ENCODE measurements at places on chromosomes 16 and 17. TPM values are rescaled to one million over a fixed set of nuclear protein-coding genes. Genes with fewer than 3 reads are reported as not detected.

Gene VPS35
- total RNA-seq: 91.1 TPM

Gene KRT33A
- not detected for total RNA-seq

Gene CNGB1
- total RNA-seq: not detected

Gene KRT32
- not detected for total RNA-seq

Gene OGFOD1
- 61.0 TPM for total RNA-seq

Gene CIBAR2
- total RNA-seq: not detected

Gene TRAF7
- 110 TPM for total RNA-seq

Gene HP
- not detected for total RNA-seq

Gene KRT28
- not detected for total RNA-seq

Gene ASGR2
- not detected for total RNA-seq

Gene TPSAB1
- not detected for total RNA-seq

Gene CNTNAP4
- 1.7 TPM for total RNA-seq

DNA sequence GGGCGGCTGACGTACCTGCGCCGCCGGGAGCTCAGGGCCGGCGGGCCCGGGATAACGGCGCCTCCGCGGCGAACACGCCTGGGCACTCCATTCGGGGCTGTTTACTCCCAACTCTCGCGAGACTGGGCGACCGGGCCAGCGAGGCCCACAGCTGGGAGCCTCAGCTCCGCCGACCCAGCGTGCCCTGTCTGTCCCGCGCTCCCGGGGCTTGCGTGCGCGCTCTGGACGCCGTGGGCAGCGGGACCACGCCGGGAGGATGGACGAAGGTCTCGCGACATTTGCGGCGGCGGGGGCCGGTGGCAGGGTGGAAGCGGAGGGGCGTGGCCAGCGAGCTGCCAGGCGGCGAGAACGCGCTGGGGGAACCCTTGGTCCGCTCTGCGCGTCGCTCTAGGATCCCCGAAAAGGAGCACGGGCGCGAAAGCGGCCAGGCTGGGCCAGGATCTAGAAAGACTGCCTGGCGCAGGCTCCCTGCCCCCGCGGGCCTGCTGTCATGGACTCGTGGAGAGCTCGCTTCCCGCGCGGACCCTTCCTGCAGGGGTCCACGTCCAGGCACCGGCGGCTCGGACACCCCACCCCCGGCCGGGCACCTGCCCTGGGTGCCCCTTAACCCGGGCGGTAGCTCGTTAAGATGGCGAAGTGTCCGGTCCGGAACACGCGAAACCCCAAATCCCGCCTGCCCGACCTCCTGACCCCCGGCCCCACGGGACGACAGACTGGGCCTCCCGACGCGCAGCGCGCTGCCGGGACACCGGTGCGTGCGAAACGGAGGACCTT lies at the start of gene MBTPS1:
MBTPS1 (minus strand) TSS at position 223 of the 774 bp plus-strand sequence. CDS start 15,159 bp downstream, outside the sequence.
- no peaks in the 10 kb centered on the region for H3K36me3 ChIP-seq
- no peaks in the 10 kb centered on the region for H3K27me3 ChIP-seq

GRCh38 chr17:74015990-74016389 lies 187.5 kb upstream of the RPL38 start:
- no peaks in the 10 kb centered on the region for H3K4me1 ChIP-seq
- no peak overlapping the region for H3K4me3 ChIP-seq
- H3K36me3 ChIP-seq: no peaks in the 10 kb centered on the region
- no peak for DNase-seq
- H3K27ac ChIP-seq: no peak overlapping the region
- no peaks in the 10 kb centered on the region for H3K27me3 ChIP-seq

GRCh38 chr16:78504401-78504851 lies 405.0 kb downstream of the WWOX start:
- H3K36me3 ChIP-seq: no peaks in the 10 kb centered on the region
- H3K4me1 ChIP-seq: no peaks in the 10 kb centered on the region
- no peak overlapping the region for H3K27ac ChIP-seq
- H3K27me3 ChIP-seq: no peaks in the 10 kb centered on the region
- no peak for DNase-seq

- H3K4me3 ChIP-seq: no peak overlapping the region
- no peak for DNase-seq
- H3K27me3 ChIP-seq: no peaks in the 10 kb centered on the region
Observed at GRCh38 chr17:15513058-15513791, 45.8 kb upstream of the CDRT4 start.

GRCh38 chr16:88144028-88144511 lies 192.8 kb downstream of the BANP start:
- no peaks in the 10 kb centered on the region for H3K27me3 ChIP-seq
- H3K4me3 ChIP-seq: no peak overlapping the region
- no peak for DNase-seq
- H3K36me3 ChIP-seq: no peaks in the 10 kb centered on the region
- H3K27ac ChIP-seq: no peak overlapping the region

GRCh38 chr16:24051125-24051524 lies 205.0 kb upstream of the CACNG3 start:
- no peaks in the 10 kb centered on the region for H3K27me3 ChIP-seq
- no peak for DNase-seq
- H3K4me3 ChIP-seq: no peak overlapping the region
- no peaks in the 10 kb centered on the region for H3K36me3 ChIP-seq
- no peak overlapping the region for H3K27ac ChIP-seq

DNA sequence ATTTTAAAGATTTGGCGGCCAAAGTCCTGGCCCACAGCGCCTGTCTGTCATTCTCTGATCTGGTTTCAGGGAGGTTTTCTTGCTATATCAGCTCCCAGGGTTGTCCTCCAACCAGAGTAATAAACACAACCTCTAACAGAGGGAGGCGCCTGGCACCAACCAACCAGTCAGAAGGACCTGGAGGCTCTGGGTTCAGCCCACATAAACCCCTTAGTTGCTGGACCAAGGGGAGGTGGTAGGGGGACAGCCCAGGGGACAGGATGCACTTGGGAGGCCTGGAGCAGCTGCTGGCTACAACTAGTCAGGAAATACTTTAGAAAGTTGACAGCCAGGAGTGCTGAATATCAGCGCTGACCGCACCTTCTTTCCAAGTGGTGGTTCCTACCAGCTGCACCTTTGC lies 41.7 kb upstream of the CDRT4 start:
- H3K36me3 ChIP-seq: no peaks in the 10 kb centered on the region
- no peaks in the 10 kb centered on the region for H3K27me3 ChIP-seq
- H3K4me3 ChIP-seq: no peak overlapping the region
- no peak for DNase-seq
- H3K27ac ChIP-seq: no peak overlapping the region

GRCh38 chr17:40158438-40159013 lies 18.2 kb downstream of the CASC3 start:
- H3K36me3 ChIP-seq: peaks cover 43% of the 10 kb centered on the region
- H3K27me3 ChIP-seq: no peaks in the 10 kb centered on the region
- DNase-seq: no peak
- no peak overlapping the region for H3K4me3 ChIP-seq
- no peak overlapping the region for H3K27ac ChIP-seq

- H3K4me1 ChIP-seq: peaks cover 25% of the 10 kb centered on the region
- no peak overlapping the region for H3K4me3 ChIP-seq
- no peak overlapping the region for H3K27ac ChIP-seq
- H3K27me3 ChIP-seq: no peaks in the 10 kb centered on the region
- DNase-seq: no peak
Observed at GRCh38 chr16:81626181-81626674, 152.9 kb upstream of the PLCG2 start.

DNA sequence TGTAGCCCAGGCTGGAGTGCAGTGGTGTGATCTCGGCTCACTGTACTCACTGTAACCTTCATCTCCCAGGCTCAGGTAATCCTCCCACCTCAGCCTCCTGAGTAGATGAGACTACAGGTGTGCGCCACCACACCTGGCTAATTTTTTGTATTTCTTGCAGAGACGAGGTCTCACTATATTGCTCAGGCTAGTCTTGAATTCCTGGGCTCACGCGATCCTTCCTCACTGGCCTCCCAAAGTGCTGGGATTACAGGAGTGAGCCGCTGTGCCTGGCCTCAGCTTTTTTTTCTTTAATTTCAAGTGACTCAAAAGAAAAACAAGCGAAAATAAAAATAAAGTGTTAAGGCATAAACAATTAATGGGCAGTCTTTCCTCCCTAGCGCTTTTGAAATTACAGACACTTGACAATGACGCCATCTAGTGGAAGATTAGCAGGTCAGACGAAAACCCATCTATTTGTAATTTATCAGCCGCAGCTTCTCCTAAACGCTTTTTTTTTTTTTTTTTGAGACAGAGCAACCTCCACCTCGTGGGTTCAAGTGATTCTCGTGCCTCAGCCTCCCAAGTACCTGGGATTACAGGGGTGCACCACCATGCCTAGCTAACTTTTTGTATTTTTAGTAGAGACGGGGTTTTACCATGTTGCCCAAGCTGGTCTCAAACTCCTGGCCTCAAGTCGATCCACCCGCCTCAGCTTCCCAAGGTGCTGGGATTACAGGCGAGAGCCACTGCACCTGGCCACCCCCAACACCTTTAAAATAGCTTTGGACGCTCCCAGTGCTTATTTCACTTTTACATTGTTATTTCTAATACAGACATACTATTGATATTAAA lies 28.1 kb upstream of the PECAM1 start:
- H3K27me3 ChIP-seq: no peaks in the 10 kb centered on the region
- peak; percentile 84 for DNase-seq

DNA sequence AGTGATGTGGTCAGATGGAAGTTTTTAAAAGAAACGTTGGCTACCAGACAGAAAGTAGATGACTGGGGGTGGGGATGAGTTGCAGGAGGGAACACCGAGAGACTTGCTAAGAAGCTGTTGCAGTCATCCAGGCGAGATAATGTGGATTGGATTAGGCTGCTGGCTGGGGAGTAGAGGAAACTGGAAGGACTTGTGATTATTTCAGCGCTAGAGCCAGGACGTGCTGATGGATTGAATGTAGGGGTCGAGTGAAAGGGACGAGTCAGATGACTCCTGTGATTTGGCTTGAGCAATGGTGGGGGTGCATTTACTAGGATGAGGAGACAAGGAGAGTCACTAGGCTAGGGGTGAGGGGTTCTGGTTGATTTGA lies 88.5 kb downstream of the CLEC16A start:
- H3K27me3 ChIP-seq: no peaks in the 10 kb centered on the region
- no peak overlapping the region for H3K4me3 ChIP-seq
- H3K4me1 ChIP-seq: no peaks in the 10 kb centered on the region
- no peaks in the 10 kb centered on the region for H3K36me3 ChIP-seq

DNA sequence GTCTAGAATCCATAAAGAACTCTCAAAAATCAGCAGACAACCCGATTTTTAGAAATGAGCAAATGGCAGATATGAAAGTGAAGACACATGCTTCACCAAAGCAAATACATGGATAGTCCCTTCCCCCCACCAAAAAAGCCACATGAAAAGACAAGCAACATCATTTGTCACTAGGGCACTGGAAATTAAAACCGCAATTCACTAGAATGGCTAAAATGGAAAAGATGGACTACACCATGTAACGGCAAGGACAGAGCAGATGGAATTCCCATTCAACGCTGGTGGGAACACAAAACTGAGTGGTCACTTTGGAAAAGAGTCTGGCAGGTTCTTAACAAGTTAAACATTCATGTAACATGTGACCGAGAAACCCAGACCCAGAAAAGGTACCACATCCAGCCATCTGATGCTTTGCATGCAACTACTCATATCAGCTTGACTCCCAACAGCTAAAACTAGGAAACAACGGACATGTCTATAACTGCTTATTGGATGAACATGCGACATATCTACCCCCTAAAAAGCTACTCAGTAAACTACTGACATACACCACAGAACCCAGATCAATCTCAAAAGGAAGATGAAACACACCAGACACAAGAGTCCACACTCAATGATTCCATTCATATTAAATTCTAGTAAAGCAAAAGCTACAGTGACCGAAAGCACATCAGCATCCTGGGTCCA lies 132.6 kb downstream of the ZNF778 start:
- no peak for DNase-seq
- no peak overlapping the region for H3K4me3 ChIP-seq
- H3K36me3 ChIP-seq: no peaks in the 10 kb centered on the region
- no peak overlapping the region for H3K27ac ChIP-seq
- no peaks in the 10 kb centered on the region for H3K4me1 ChIP-seq

DNA sequence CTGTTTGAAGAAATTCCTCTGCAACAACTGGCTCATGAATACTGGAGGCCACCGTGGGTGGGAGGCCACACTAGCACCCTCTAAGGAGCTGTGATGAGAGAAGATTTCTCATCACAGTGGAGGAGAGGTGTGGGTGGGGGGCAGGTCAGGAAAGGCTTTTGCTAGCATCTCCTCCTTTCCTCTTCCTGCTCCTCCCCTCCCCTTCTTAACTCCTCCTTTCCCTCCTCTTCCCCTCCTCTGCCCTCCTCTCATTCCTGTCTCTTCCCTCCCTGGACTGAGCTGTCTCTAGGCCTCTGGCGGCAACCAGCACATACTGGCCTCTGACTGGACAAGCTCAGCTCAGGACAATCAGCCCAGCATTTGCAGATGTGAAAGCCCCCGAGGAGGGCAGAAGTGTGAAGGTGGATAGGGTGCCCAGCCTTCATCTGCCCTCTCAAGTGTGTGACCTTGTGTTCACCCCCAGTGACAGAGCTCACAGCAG lies 19.0 kb upstream of the LHX1 start:
- H3K36me3 ChIP-seq: no peaks in the 10 kb centered on the region
- H3K27ac ChIP-seq: no peak overlapping the region
- no peaks in the 10 kb centered on the region for H3K27me3 ChIP-seq
- no peak overlapping the region for H3K4me3 ChIP-seq
- H3K4me1 ChIP-seq: no peaks in the 10 kb centered on the region

DNA sequence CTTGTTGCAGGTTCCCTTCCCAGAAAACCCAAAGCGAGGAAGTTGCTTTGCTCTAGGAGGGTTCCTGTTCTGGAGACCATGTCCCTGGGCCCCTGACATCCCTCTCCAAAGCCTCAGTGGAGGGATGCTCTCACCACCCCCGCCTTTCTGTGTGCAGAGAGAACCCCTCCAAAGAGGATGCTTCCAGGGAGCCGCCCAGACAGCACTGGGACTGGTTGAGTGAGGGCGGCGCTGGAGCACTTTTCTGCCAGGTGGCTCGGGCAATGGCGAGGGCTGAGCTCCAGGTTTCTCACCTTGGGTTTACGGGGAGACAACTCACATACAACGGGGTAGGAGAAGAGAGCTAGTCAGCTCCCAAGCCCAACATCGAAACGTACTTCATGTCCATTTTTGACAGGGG lies 7.3 kb downstream of the EMC6 start:
- H3K36me3 ChIP-seq: peaks cover 7% of the 10 kb centered on the region
- no peaks in the 10 kb centered on the region for H3K4me1 ChIP-seq
- no peak for DNase-seq
- no peak overlapping the region for H3K27ac ChIP-seq
- no peak overlapping the region for H3K4me3 ChIP-seq
- H3K27me3 ChIP-seq: no peaks in the 10 kb centered on the region

- H3K27me3 ChIP-seq: no peaks in the 10 kb centered on the region
- H3K27ac ChIP-seq: no peak overlapping the region
- peaks cover 4% of the 10 kb centered on the region for H3K36me3 ChIP-seq
- H3K4me1 ChIP-seq: no peaks in the 10 kb centered on the region
- H3K4me3 ChIP-seq: no peak overlapping the region
Observed at GRCh38 chr16:68355447-68356248, 44.8 kb downstream of the PRMT7 start.
